RWPE1 (cell line): ENCODE measurements at places on chromosomes 1 and 21.
A peak's percentile ranks its signal among the peaks of the same experiment; 100 is the strongest.

DNA sequence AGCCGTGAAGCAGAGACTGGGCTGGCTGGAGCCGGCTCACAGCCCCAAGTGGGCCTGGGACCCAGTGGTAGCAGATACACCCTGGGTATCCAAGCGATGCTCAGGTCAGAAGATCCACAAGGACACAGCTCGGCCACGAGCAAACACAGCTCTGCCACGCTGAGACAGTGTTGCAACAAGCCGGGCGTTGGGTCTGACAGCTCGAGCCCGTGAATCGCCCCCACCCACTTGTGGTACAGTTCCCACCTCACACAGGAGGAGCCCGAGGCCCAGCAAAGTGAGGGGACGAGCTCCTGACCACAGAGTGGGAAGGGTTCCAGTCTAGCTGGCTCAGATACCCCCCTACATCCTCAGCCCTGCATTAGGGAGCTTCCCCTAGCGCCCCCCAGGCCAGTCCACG lies 8.9 kb upstream of the PRKCZ start:
- no peak for DNase-seq

- DNase-seq = no peak
Measured at GRCh38 chr1:91742848-91743292, 143.1 kb downstream of the TGFBR3 start.

DNA sequence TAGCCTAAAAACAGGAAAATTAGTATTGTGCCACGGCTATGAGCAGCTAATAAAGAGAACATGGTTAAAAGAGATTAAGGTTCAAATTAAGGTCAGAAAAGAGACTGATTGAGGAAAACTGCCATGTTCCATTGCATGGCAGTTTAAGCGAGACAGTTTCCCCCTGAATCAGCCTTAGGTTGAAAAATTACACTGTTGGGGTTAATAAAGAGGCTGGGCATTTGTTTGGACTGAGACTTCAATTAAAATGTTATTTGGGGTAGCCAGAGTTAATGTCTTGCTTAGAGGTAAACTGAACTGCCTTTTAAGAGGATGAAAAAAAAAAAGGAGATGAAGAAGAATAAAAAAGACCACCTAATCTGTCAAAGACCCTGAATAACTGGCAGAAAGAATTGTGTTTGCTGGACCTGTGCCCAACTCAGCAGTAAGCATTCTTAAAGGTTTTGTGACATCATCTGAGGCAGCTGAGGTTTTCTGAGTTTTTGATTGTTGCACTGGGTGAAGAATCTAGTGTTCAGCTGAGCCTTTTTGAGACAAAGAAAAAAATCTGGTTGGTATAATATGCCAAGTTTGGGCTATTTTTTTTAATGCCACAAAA lies 17.7 kb upstream of the PROX1 start:
- no peak for DNase-seq

GRCh38 chr1:58576727-58577653 lies at the start of gene TACSTD2:
Gene TACSTD2, minus strand, starts transcription at chr1:58577252. Its CDS starts 96 bp downstream, at chr1:58577156.
- peak; percentile 86 for DNase-seq

- no peak for DNase-seq
Measured at GRCh38 chr1:152901631-152902030, 6.7 kb upstream of the IVL start.

DNA sequence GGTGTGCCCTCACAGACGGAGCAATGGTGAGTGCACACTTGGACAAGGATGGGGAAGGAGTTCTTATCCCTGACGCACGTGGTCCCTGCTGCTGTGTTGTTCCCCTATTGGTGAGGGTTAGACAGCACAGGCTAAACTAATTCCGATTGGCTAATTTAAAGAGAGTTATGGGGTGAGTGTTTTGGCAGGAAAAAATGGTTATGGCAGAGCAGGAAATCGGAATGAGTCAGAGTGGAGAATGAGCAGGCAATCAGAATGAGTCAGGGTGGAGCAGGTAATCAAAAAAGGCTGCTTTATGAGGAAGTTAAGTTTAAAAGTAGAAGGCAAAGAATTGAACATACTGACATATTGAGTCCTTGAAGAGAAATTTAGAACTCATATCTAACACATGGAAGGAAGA lies 100.5 kb downstream of the NGF start:
- no peak for DNase-seq

DNA sequence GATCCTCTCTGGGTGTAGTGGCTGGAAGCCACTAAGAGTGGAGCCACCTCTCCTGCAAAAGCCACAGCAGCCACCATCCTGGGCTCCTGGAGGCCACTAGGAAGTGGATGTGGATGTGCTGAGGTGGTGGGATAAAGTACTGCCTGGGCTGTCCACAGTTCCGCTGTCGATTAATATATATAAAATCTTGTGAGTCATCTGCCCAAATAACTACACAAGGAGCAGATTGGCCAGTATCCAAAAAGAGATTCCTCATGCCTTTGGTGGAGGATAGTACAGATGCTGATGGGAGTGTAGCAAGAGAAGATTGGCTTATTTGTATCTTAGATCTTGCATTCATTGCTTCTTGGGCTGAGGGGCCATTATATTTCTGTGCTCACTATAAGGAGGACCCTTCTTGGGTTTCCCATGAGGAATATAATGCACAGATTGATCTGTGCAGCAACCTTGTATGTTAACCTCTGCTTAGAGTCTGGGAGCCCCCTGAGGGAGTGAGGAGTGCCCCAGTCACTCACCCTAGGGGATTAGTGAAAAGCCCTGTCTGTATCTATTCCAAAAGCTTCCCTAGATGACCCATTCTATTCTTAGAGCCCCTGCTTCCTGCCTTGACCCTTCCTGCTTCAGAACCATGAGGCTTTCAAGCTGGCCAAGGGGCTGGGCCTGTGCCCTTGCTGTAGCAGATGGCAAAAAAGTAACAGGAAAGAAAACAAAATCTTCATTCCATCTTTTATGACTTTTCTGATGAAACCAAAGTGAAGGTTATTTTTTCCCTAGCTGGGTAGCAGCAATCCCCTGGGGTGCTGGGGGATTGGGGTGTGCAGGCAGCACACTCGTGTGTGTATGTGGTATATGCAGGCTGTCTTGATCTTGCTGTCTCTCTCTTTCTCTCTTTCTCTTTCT lies 31.7 kb downstream of the RCSD1 start:
- DNase-seq = peak; percentile 85

- no peak for DNase-seq
Measured at GRCh38 chr1:156848461-156849150, 10.3 kb downstream of the INSRR start.

GRCh38 chr1:219235903-219236481 lies 62.3 kb downstream of the LYPLAL1 start:
- DNase-seq = no peak

DNA sequence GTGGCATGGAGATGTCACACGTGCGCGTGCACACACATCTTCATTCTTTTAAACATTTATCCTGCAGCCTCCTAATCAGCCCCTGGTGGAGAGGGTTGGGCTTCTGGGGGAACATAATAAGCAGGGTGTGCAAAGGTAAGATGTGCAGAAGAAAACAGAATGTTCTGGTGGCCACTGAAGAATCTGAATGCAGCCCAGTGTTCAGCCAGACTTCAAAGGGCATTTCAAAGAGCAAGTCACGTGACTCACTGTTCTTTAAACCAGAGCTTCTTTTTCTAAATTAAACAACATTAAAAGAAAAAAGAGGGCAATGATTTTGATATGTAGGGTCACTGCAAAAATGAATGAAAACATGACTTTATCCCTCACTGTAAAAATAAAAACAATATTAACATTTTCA lies 89.8 kb downstream of the ABCA4 start:
- DNase-seq = no peak

- no peak for DNase-seq
Measured at GRCh38 chr21:15616864-15617574, 112.8 kb upstream of the USP25 start.

GRCh38 chr1:231668826-231669225 lies 42.2 kb downstream of the DISC1 start:
- no peak for DNase-seq

- DNase-seq = no peak
Measured at GRCh38 chr1:105427543-105427942, 1628.9 kb upstream of the PRMT6 start.

- DNase-seq = no peak
Measured at GRCh38 chr1:174713796-174714195, 266.0 kb downstream of the GPR52 start.

- DNase-seq = no peak
Measured at GRCh38 chr1:216984536-216984935, 261.3 kb upstream of the ESRRG start.

- no peak for DNase-seq
Measured at GRCh38 chr1:211616231-211616964, 37.4 kb upstream of the SLC30A1 start.

DNA sequence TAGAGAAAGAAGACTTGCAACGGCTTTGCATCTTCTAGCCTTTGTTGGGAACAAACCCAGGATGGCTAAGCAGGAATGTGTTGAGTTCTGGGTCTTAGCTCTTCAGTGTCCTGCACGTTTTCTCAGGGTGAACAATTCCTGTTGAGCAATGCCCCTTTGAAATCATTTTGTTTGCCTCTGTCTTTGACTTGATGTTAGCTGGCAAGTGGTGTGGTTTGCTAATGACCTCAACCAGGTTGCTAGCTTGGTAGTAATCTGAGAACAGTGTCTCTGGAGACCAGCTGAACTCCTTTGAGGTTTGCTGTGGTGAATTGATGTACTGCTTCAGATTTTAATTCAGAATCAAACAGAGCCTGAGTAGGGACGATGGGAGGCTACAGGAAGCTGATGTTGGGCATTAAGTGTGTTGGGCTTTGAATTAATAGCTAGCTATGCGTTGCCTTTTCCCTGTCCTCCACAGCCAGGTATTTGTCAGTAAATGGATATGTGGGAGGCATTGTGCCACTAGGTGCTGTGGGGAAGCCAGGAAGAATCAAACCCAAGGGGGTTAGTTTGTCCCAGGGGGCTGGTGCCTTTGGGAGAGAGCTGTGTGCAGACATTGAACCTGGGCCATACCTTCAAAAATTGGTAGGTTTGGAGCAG lies 23.3 kb upstream of the SRSF10 start:
- DNase-seq = no peak

GRCh38 chr1:160064164-160064563 lies 5.8 kb downstream of the KCNJ10 start:
- DNase-seq = no peak

DNA sequence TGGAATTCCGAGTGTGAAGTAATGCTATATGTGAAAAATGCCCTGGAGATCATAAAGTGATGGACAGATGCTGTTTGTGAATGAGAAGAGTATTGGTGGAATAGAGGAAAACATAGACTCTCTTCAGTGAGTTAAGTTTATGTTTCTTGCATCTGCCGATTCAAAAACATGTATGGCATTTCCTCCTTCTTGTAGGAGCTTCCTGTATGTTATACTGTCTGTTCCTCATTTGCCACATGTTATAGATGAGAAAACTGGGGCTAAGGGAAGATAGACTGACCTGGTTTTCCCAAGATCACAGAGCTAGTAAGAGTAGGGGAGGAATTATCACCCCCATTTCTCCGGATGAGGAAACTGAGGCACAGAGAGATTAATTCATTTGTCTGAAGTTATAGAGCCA lies 41.1 kb upstream of the IL20 start:
- no peak for DNase-seq

DNA sequence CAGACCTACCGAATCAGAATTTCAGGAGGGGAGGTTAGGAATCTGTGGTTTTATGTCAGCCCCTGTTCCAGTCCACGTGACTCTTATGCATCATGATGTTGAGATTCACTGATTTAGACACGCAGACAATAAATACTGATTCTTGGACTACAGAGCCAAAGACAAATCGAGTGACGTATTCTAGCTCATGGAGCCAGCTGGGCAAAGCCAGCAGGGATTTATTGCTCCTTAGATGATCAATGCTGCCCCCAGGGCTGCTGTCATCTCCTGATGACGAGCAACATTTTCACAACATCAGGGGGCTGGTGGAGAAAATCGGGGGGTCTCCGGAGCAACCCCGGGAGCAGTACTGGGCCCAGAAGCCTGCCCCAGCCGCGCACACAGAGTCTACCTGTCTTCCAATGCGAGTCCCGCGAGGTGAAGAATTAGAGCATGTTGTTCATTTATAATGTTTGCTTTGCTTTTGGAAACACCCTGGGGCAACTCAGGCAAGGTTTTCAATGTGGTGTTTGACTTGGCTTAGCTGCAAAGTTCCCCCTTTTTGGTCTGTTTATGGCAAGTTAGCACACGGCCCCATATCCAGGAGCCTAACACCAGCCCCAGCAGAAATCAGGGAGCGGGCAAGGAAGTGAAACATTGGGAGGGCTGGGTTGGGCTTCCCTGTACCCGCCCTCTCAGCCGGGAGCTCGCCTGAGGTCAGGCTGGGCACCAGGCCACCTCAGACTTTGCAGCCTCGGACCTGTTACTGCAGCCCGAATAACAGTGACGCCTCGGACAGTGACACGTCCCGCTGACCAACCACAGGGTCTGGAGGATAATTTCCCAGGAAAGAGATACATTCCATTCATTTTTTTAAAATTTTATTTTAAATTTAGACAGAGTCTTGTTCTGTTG lies 19.9 kb upstream of the CLDN14 start:
- DNase-seq = peak; percentile 42

DNA sequence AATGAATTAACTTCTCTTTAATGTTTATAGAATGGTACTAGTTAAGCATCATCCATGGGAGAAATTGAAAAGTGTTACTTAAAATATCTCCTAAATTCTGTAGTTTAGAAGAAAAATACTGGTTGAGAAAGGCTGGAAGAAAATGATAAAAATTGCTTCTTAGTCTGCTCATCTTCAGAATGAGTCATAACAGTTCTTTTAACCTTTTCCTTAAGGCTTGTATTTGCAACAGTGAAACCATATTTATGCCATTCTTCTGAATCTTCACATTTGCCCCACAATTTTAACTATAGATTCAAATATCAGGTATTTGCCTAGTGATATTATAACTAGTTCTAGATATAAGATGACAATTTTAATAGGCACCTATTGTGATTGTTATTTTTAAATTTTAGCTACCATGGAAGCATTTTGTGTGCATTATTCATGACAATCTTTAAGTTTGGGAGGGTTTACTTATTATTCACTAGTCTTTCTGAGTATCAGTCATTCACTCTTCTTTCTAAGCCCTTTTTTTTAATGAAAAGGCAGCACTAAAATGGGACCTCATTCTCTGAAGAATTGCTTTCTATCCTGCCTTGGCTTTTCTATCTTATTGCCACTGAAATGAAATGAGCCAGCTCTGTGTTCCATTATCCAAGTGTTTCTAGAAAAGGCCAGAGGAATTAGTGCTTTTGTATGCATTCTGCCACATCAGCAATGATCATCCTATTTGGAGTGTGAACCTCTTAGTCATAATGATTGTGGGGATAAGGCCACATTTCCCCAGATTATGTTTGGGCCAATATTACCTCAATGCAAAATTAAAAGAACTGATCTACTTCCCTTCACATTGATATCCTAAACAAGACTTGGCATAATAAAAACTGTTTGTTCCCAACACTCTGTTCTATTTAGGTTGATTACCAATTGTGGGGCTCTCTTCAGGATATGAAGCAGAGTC lies 58.4 kb downstream of the SAMSN1 start:
- no peak for DNase-seq

DNA sequence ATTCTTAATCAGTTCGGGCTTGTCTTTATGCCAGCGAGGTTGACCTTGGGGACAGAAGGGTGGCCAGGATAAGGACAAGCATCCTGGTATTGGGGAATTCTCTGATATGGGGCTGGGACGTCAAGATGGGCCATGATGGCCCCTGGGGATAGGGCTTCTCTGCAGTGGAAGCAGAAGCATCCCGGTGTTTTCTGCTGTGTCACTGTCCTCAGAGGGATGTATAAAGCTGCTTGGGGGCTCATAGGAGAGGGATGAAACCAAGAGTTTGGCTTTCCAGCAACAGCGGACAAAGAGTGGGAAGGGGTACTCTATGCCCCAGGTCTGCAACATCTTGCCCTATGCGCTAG lies 1.4 kb upstream of the ATP1B1 start:
- DNase-seq = no peak

GRCh38 chr1:34060187-34060730 lies 104.8 kb downstream of the CSMD2 start:
- DNase-seq = no peak
